DMS79 treated with DMSO at 0.1 percent for 48 hours (cell line): ENCODE measurements at places on chromosomes 4 and X.

GRCh38 chr4:6938237-6938636 lies 28.6 kb downstream of the TBC1D14 start:
- DNase-seq: no peak

- no peak for DNase-seq
Observed at GRCh38 chr4:25919676-25920075, 5.7 kb downstream of the SMIM20 start.

GRCh38 chr4:99411041-99411440 lies 24.1 kb downstream of the ADH7 start:
- no peak for DNase-seq

GRCh38 chrX:68409194-68409593 lies 24.1 kb downstream of the OPHN1 start:
- DNase-seq: no peak

- no peak for DNase-seq
Observed at GRCh38 chr4:88064410-88064809, 57.0 kb downstream of the PKD2 start.

DNA sequence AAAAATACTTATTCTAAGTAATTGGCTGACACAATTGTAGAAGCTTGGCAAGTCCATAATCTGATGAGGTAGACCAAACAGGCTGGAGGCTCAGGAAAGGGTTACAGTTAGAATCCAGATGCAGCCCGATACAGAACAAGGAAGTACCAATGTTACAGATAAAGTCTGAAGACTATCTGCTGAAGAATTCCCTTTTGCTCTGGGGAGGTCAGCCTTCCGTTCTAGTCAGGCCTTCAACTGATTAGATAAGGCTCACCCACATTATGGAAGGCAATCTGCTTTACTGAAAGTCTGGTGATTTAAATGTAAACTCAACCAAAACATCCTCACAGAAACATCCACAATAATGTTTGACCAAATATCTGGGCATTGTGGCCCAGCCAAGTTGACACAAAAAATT lies 7.4 kb upstream of the DYNLT3 start:
- no peak for DNase-seq

GRCh38 chr4:146520896-146521540 lies 722 bp downstream of the SLC10A7 start:
- DNase-seq: no peak

- DNase-seq: no peak
Observed at GRCh38 chrX:68533656-68534055, 34.8 kb downstream of the YIPF6 start.

- no peak for DNase-seq
Observed at GRCh38 chr4:26356081-26356501, 35.3 kb downstream of the RBPJ start.

GRCh38 chr4:168408620-168409019 lies 71.7 kb downstream of the DDX60L start:
- no peak for DNase-seq

- DNase-seq: peak; percentile 9
Observed at GRCh38 chr4:88779431-88779830, 81.8 kb upstream of the NAP1L5 start.

DNA sequence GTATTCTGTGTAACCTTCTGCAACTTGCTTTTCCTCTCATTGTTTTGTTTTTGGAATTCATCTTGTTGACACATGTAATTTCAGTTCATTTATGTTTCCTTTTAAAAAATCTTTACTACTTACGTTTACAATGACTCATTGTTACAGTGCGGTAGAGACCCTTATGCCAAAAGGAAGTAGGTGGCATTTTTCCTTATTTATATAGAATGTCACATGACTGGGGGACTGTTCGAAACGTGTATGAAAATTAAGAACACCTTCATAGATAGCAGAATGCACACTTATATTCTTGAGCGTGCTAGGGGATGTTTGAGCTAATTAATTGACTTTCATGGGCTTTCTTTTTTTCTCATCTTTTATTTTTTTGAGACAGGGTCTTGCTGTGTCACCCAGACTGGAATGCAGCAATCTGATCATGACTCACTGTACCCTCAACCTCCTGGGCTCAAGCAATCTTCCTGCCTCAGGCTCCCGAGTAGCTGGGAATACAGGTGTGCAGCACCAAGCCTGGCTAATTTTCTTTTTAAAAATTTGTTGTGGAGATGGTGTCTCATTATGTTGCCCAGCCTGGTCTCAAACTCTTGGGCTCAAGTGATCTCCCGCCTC lies 7.3 kb downstream of the REPS2 start:
- DNase-seq: no peak

GRCh38 chr4:3205995-3206394 lies 43.0 kb upstream of the MSANTD1 start:
- no peak for DNase-seq

GRCh38 chrX:625137-625691 lies 5.4 kb upstream of the SHOX start:
- DNase-seq: no peak

GRCh38 chr4:53015681-53016080 lies 153.6 kb downstream of the RASL11B start:
- DNase-seq: no peak

GRCh38 chr4:66629927-66630326 lies 915.4 kb downstream of the CENPC start:
- DNase-seq: no peak

DNA sequence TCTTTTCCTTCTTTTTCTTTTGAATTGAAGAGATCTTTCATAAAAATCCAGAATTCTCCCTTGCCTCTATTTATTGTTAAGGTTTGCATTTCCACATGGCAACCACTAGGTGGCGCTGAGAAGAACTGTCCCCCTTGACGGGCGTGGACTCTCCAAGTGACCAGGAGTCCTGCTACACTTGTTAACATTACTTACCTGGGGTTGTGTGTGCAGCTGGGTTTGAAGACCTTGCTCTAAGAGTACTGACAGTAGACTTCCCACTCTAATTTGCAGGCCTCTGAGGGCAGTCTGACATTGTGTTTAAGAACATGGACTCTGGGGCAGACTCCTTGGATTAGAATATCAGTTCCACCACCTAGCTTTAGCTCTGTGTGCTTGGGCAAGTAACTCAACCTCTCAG lies 52.8 kb downstream of the GPRIN3 start:
- DNase-seq: no peak

DNA sequence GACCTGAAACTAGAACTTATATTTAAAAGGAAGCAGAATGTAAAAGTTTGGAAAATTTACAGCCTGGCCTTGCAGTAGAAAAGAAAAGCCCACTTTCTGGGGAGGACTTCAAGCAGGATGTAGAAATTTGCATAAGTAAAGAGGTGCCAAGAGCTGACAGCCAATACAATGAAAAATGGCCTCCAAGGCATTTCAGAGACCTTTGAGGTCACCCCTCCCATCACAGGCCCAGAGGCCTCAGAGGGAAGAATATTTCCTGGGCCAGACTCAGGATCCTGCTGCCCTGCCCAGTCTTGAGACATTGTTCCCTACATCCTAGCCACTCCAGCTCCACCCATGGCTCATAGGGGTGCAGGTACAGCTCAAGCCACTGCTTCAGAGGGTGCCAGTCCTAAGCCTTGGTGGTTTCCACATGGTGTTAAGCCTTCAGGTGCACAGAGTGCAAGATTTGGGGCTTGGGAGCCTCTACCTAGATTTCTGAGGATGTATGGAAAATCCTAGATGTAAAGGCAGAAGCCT lies 518.9 kb upstream of the INTU start:
- DNase-seq: no peak

DNA sequence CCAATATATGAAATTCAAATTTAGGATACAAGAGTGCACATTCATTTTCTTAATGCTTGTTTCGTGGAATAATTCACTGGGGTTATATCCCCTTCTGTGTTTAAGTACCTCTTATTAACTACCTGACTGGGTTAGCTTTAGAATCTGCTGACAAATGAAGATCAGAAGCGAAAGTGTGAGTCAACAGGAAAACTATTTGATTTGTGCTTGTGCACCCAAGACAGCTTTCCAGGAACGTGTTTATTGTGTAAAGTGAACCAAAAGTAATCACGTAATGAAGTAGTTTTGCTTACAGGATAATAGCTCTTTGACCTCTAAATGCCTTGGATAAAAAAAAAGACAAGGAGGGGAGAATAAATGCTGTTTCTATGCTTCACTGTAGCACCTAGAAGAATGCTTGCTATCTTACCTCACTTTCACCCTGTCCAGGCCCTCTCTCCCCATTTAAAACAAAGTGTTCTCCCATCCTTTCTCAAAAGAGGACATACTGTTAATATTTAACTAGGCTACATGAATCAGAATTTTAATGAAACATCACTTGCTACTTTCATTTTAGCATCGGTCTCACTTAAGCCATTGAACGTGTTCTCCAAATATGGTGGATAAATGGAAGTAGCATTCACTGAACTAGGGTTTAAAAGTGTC lies 141.9 kb downstream of the THOC2 start:
- DNase-seq: no peak

DNA sequence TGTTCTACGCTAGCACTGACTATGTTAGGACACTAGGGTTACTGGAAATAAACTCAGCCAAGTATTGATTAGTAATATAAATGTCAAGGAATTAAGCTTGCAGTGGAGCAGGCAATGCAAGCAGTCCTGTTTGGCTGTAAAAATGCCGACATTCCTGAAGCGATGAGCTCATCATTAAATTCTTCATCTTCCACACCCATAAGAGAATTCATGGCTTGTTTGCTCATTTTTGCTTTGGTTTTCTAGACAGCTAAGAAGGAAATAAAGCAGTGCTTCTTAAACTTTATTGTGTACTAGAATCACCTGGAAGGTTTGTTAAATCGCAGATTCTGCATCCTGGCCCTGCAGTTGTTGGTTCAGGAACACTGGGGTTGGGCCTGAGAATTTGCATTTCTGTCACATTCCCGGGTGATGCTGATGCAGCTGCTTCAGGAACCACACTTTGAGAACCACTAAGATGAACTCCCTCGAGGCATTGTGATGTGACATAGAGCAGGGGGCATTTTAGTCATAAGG lies 17.8 kb downstream of the ANXA3 start:
- DNase-seq: no peak

DNA sequence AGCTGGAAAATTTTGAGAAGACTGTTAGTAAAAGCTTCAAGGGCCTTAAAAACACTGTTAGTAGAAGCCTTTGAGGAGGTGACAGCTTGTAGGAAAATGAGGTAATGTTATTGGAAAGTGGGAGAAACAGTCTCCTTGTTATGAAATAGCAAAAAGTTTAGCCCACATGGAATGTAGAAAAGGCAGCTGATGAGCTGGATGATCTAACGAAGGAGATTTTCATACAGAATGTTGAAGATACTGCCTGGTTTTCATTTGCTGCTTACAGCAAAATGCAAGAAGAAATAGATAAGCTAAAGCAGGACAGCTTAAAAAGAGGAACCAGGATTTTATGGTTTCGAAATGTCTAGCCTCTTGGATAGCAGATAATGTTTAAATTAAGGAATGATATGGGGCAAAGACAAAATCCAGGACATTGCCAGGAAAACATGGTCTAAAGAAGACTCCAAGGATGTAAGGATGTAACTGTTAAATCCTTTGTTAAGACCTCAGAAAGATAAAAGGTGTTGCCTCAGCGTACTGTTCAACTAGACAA lies 10.2 kb upstream of the STBD1 start:
- no peak for DNase-seq

- no peak for DNase-seq
Observed at GRCh38 chrX:141175786-141176185, 1.1 kb downstream of the LDOC1 start.

GRCh38 chr4:183596067-183596757 lies 62.8 kb downstream of the RWDD4 start:
- DNase-seq: no peak
